DMS 273 treated with DMSO at 0.1 percent for 48 hours (cell line): ENCODE measurements at places on chromosomes 5 and 9.

DNA sequence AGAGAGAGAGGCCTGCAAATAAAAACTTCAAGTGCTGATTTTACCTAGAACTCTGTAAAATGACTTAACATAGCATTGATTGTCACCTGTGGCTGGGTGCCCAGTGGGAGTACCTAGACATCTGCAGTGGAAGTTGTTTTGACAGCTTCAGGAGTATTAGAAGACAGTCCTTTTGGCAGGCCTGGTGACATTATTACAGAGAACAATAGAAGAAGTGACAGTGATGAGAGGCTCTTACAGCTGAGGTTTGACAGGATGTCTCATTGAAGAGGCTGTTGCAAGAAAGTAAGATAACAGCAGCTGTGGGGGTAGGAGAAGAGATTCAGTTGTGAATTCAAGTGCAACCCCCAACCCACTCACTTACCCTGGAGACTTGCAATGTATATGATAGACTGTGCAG, 27.9 kb upstream of the MUSK start:
- DNase-seq: no peak

DNA sequence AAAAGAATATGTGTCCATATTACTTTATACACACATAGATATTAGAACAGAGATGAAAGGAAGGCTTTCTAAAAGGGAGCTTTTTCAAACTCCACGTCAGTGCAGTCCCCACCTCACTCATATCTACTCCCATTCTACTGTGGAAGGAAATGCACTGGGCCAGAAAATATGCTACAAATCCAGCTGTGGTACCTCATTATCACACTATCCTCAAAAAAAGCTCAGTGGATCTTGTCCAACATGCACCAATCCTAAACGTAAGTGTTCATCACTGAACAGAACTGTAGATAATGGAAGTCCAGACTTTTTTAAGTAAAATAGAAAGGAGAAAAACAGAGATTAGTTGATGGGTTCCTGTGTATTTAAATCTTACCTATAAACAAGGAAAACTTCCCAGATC, 27.9 kb downstream of the TRPM6 start:
- DNase-seq: no peak

DNA sequence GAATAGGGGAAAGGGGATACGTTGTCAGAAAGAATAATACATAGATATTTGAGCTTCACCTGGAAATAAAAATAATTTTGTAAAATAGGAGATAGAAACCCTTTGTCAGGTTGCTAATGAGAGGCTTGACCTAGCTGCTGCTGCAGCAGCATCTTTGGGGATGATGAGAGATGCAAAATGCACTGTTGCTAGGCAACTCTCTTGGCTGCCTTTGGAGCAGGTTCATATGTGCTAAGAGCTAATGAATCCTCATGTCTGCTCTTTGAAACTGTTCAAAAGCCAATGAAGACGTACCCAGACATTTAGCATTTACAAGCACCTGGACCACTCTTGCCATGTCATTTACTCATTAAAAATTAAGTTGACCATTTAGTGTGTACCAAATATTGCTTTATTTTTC, 121.7 kb downstream of the FOCAD start:
- no peak for DNase-seq

GRCh38 chr5:53013857-53014256, 24.7 kb downstream of the ITGA2 start:
- DNase-seq: no peak

DNA sequence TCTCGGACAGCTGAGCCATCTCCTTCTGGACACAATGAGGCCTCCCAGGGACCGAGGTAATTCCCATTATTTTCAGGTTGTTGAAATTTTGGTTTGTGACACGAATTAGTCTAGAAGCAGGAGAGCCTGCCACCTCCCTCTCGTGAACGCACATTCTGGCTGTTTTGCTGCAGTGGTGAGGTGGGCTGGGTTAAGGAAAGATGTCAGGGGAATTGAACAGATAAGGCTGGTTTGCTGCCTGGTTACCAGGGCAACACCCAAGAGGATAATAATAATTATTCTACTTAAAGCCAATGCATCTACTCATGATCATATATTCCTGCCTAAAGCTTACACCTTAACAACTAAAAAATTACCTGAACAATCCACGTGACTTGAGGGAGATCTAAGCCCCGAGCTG, 38.1 kb downstream of the DDX31 start:
- no peak for DNase-seq

GRCh38 chr5:141753971-141754713, 72.1 kb upstream of the ARAP3 start:
- DNase-seq: no peak

DNA sequence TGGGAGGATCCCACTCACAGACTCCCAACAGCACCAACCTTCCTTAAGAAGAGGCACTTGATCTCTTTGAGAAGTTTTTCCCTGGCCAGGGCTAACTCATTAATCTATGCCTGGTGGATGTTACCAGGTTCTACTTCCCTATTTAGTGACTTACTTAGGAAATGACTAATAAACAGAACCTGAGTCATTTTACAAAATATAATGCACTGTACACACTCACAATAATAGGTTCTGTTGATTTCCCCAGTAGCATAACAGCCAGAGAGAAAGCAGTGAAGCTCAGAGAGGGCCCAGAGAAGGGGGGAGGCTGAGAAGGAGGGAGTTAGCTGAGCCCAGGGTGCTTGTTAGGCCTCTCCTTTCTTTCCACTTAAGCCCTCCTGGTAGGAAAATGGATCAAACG, 27.1 kb downstream of the FRMD3 start:
- DNase-seq: no peak

DNA sequence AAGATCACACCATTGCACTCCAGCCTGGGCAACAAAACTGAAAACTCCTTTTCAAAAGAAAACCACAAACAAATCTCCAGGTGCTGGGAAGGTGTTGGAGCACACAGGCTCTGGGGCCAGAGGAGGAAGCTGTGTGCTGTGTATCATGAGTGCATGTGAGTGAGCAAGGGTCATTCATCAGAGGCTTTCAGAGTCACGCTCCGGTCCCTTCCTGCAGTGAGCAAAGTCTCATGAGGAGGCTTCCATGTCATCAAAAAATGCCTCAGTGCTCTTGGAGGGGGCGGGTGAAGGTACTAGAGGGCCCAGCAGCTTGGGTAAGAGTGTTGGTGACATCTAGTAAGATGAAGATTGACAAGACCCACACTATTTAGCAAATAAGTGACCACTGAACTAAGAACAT, 48.3 kb upstream of the TESK1 start:
- no peak for DNase-seq

DNA sequence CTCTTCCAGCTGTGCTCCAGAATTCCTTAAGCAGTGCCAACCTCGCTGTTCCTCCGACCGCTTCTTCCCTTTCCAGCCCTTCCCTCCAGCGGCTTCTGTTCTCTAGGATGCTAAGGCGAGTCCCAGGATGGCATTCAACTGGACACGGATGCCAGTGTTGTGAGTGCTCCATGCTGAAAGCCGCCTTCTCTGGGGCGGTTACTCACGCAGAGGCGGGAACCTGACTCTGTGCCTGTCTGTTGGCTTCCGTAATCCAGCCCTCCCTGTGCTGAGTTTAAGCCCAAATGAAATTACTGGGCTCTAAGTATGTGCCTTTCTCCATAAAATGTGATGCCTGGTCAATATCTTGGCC, 20.2 kb downstream of the COL5A1 start:
- DNase-seq: no peak

DNA sequence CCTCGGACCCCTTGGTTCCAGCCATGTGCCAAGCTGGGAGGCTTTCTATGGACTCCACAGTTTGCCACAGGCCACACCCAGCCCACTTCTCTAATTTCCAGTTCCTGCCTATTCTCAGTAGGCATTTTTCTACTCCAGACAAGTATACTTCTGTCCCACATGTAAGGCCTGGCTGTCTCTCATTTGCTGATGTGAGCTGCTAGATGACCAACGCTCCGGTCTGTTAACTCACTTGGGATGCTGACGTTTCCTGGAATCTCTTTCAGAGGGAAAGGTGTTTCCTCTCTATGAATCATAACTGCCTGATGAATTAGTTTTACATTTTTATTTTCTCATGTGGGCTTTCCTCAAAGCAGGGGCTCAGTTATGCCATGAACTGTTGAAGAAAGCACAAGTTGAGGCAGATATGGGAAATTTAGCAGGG, 36.3 kb downstream of the ERGIC1 start:
- no peak for DNase-seq

GRCh38 chr5:137252512-137252911, 246.6 kb downstream of the SPOCK1 start:
- DNase-seq: no peak

GRCh38 chr9:19994296-19994695, 205.5 kb upstream of the SLC24A2 start:
- no peak for DNase-seq

DNA sequence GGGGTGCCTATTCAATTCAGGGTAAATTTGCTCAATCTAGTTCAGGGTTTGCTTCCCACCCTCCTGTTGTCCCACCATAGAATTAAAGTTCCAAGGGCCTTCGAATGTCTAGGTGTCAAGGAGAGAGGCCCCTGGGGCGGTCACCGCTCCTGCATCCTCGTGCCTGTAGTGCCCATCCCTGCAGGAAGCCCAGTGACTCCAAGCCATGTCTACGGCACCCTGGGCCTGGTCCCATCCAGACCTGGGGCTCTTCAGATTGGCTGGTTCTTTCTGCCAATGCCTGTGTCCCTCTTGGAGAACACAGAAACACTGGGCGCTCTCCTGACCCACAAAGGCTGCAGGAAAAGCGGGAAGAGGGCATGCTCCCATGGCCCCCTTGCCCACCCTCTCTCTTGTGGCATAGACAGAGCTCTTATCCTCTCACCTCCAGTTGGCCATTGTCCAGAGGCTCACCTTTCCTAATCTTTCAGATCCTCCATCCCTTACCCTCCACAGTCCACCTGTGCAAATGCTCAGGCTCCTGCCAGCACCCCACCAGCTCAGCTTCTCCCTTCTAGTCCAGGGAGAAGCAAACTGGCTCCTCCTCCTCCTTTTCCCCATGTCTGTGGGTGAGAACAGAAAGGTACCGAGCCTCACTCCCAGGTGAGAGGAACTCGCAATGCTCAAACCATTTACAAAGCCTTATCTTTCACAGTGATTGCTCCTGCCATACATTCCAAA, 253.0 kb upstream of the IRX2 start:
- DNase-seq: no peak

DNA sequence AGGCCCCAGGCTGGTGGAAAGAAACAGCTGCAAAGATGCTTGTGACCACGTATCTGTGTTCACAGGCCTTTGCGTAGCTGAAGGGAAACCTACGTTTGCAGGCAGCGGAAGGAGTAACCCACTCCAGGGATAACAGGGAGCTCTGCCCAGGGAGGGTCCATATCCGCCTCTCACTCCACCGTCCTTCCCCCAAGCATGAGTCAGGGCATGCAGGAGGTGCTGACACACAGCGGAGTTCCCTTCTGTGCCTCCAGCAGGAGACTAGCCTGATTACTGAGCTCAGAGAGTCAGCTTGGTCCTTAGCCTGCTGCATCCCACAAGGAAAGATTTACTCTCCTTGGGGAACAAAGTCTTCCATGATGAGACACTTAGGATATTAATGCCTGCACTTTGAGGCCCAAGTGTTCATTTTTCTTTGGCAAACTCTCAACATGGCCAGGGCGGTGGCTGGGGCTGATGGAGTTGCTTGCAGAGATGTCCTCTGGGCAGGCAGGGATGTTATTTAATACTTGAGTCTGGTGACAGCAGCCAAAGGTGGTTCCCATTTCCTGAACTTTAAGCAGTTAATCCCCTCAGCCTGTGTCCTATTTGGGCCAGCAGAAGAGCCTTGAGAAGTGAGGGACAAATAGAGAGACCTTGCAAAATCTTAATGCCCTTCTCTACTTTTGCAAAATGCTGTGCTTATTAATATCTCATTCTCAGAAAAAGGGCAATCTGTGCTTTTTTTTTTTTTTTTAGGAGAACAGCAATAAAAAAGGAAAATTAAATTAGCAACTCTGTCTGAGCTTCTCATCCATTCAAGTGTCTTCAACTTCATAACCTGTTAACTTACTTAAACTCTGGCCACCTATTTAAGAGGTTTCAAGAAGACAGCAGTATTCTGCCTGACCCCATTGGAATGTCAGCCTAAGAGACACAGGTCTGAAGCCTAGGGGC, 222.1 kb downstream of the HSPA4 start:
- DNase-seq: no peak

DNA sequence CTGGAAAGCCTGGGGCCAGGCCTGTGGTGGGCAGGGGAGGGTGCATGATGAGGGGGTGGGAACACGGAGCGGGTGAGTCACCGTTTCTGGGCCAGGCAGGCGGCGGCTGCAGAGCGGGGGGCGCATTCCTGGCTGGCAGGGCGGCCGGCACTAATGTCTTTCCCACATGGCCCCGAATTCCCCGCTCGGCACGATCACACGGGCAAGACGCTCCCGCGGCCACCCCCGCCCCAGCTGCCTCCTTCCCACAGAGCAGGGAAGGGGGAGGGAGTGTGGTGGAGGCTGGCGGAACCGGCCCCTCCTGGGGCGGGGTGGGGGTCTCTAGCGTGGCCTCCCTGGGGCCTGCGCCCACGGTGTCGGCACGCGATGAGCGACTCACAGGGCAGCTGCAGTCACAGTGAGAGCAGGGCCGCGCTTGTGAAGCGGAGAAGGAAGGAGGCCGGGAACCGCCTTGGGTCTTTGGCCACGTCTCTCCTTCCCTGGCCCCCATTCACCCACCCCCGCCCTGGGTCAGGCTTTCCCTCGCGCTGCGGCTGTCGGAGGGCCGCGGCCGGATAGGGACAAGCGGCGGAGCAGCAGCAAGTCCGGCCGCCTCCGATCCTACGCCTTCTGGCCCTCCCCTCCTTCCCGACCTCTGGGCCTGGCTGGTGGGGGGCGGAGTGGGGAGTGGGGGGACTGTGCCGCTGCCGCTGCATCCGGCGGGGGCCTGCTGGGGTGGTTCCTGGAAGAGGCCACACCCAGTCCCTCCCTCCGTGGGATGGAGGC, 48.9 kb downstream of the CXXC5 start:
- peak; percentile 62 for DNase-seq

DNA sequence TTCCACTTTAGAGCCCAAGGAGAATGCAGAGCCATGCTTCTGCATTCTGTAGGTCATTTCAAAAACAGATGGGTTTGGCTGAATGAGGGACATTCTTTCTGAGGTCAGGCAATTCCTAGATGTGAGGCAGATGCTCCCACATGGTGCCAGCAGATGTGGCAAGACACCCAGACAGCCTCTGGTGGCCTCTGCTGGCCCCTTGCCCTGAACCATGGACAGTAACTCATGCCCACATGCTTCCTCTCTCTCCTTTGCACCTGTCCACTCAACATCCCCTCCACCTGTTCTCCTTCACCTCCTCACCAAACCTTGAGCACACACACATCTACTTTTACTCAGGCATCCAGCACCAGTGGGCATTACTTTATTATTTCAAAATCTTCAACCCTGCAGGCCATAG, 252.3 kb downstream of the DNAH5 start:
- no peak for DNase-seq

GRCh38 chr5:138601444-138601843, 26.2 kb upstream of the HSPA9 start:
- no peak for DNase-seq
